RWPE2 (cell line): ENCODE measurements at places on chromosomes 16 and 17.
A peak's percentile ranks its signal among the peaks of the same experiment; 100 is the strongest.

- DNase-seq, result no peak
Observed at GRCh38 chr17:33751702-33752065, 458.6 kb upstream of the ASIC2 start.

DNA sequence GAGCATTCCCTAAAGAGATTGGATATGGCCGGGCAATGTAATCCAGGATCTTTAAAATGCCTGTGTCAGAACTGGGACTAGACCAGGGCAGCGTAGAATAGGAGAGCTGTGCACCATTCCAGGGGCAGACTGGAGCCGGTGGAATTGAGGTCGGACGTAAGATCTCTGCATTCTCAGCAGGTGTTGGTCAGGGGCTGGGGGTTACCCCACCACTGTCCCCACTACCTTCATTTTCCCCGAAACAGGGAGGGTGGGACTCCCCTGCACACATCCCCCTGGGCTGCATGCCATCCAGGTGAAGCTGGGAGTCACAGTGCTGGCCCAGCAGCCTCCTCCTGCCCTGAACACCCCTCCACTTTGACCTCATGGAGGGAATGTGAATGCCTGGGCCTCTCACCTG, 17.8 kb downstream of the OSBPL7 start:
- no peak for DNase-seq

- peak; percentile 87 for DNase-seq
Observed at GRCh38 chr16:30896261-30896888, at the start of gene CTF1. Gene CTF1, plus strand, starts transcription at chr16:30896614. Its CDS starts 30 bp downstream, at chr16:30896644.

DNA sequence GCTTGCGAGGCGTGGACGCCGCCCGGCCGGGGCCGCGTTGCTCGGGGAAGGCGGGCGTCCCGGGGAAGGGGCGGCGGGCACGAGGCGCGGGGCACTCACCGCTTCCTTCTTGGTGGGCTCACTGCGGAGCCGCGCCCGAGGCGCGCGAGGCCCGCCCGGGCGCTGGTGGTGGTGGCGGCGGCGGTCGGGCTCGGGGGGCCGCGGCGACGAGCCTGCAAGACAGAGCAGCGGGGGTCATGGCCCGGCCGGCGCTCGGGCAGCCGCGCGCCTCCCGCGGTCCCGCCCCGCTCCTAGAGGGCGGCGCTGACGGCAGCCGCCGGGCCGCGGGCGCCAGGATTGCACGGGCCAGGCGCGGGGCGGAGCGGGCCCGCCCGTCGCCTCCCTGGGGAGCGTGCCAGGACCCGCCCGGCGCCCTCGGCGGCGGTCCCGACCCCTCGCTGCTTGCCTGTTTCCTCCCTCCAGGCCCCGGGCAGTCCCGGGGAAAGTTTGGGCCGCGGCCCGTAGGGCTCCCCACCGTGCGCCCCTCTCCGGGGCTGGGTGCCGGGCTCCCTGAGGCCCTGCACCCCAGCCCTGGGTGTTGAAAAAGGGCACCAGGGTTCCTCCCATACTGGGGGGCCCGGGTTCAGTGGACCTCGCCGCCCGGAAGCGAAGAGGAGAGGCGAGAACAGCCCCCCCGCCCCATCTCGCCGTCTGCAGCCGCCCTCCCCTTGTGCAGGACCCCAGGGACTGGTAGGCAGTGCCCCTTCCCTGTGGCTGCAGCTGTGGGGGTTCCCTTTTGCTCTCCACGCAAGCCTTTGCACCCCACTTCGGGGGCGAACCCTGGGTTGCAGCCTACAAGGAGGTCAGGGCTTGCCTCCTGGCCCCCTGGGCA, at the start of gene C16orf74:
Gene C16orf74, minus strand, starts transcription at position 270 of the 871 bp plus-strand sequence. CDS start 15,879 bp downstream, outside the sequence.
- DNase-seq, result no peak

GRCh38 chr16:27928542-27928941, 135.0 kb downstream of the GSG1L start:
- DNase-seq, result no peak

DNA sequence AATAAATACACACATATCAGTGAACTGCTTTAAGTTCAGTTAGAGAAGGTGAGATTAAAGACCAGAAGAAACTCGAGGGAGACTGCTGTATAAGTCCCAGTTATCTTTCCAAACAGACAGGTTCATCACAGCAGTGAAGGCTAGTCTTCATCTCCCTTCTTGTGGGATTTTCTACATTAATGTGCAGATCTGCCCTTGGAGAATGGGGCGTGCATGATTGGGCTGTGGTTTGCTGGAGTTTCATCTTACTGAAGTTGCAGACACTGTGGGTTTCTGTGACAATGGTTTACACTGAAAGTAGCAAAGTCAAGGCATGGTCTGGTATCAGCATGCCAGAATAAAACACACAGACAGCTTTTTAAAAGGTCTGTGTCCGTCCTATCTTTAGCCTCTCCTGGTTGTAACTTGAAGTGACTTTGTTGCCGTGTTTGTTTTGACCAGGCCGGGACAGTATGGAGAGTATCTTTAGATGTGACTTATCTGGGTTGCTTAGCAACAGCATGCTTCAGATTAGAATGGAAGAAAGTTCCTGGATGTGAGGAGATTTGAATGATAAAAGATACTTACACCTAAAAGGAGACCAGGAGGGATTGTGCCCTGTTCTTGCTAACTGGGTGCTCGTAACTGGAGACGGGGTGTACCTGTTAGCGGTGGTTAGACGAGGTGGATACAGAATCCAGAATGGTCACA, 16.1 kb downstream of the NAA60 start:
- DNase-seq, result no peak
